Fibroblast of lung (primary cell): ENCODE measurements at places on chromosomes 2 and 18. TPM values are rescaled to one million over a fixed set of nuclear protein-coding genes. Genes with fewer than 3 reads are reported as not detected.

- DNase-seq = no peak
These were observed 182.9 kb downstream of the PRKCE start for GRCh38 chr2:45834372-45834771.

GRCh38 chr2:44642123-44642857 lies 280.5 kb downstream of the CAMKMT start:
- DNase-seq = no peak

GRCh38 chr18:13032173-13032572 lies 41.0 kb downstream of the CEP192 start:
- DNase-seq = no peak

DNA sequence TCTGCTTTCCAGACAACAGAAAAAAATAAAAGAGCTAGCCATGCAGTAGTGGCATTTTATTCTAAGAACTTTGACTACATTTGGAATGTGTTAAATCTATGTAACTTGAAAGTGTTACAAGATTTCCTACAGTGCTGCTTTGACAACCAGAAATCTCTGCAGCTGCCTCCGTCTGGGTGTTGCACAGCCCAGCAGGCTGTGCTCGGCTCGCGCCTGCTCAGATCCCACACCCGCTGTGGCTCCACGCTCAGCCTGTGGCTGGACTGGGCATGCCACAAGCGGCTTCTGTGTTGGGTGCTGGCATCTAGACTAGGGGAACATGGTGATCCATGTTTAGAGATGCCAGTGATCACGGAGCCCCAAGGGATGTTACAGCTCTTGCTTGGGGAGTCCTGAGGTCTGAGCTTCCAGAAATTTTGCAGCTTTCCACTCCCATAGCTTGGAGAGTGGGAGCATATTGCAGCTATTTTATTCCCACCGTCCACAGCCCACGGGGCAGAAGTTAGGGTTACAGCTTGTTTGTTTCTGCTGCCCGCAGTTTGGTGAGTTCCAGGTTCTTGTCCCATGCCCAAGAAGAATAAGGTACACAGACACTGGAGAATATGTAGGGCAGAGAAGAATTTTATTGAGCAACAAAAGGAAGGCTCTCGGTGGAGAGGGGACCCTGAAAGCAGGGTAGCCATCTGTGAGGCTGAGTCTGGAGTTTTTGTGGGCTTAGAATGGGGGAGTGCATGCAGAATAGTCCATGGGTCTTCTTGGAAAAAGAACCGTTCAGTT lies 44.1 kb downstream of the FAM171B start:
- no peak for DNase-seq

DNA sequence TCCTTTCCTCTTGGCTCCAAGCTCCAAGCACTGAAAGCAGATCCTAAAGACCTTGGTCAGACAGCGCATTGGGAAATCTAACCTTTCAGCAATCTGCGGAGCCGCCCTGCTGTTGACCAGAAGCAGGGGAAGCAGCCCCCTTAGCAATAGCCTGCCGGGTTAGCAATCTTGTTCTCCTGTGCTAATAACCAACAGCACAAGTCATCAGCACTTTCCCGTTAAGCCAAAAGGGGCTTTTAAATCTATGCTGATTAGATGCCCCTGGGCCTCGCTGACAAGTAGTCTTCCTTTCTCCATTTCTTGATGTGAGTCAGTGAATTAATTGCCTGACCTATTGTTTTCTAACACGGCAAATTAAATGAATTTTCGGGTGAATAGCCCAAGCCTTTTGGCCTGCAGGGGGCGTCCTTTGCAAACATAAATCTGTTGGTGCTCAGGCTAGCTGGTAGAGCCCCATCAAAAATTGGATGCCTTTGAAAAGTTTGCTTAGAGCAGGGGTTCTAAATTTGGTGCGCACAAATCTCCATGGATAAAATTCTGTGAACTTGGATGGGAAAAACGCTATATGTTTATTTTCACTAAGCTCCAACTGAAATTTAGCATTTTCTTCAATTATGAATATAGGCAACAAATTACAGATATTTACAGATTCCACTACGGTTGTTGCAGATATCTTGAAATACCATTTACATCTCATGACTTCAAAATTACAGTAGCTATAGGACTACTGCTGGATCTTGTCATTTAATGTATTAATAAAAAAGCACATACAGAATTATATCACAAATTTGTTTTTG lies 24.6 kb downstream of the MAIP1 start:
- peak; percentile 63 for DNase-seq

DNA sequence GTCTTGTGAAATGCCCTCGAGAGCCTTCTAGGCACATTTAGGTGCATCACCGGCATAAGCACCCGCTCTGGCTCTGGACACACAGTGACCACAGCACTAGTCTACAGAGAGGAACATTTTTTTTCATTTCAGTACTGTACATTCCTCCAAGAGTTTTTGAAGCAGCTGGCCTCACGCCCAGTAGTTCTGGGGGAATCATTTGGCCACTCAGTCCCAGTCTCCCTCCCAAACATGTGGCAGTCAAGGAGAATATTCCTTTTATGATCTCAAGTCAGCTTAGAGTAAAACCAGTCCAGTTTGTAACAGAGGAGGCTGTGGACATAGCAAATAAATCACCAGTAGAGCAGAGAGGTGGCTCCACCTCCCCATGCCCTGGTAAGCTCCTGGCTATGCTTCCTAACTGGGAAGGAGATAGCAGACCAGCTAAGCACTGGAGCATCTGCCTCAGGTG lies 48.1 kb downstream of the KCNE4 start:
- DNase-seq = peak; percentile 77

DNA sequence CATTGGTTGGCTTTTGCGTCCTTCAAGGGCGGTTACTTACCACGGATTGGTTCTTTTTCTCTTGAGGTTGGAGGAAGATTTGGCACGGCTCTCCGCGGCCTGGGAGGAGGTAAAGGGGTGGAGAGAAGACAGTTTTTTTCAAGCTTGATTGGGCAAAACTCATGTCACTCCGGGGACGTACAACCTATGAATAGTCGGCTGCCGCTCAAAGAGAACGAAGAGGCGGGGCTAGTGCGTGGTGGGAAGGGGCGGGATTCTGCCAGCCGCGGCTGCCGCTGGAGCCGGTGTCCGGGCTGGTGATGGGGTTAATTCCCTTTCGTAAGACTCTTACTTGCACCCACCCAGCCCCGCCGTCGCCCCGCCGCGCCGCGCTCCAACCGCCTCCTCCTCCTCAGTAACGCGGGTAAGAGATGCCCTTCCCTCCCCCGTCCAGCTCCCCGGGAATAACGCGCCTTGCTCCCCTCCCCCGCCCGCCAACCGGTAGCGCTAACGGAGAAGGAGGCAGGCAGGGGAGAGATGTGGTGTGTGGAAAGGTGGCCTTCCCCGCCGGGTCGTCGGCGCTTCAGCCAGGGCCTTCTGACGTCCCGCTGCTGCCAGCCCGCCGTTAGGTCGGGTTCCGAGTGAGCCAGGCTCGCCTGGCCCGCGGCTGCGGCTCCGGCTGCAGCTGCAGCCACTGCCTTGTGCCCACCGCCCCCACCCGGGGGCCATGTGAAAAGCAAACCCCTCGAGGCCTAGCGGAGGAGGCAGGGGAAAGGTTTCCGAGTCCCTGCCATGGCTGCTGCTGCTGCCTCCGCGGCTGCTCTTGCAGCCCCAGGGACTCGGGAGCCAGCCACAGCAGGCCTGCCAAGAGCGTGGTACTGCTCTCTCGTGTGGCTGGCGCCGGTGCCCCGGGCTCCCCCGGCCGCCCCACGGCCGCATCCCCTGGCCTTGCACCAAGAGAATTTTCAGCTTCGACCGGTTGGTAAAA lies at the start of gene R3HDM1:
R3HDM1 (plus strand) TSS at position 254 of the 967 bp plus-strand sequence. CDS start 73,362 bp downstream, outside the sequence.
- DNase-seq = peak; percentile 100

DNA sequence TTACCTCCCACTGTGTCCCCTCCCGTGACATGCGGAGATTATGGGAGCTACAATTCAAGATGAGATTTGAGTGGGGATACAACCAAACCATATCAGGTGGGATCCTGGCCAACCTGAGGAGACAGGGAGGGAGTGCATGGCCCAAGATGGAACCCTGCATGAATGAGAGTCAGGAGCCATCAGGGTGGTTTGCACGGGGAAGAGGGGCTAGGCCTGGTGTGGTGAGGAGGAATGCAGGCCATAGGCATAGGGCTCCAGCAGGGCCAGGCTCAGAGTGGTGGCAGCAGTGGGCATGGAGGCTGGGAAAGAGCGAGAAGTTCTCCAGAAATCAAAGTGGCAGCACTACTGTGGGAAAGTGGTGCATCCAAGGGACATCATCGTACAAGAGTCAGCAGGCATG lies 74.0 kb upstream of the BCL2L11 start:
- no peak for DNase-seq

GRCh38 chr2:169542433-169542832 lies 31.2 kb downstream of the FASTKD1 start:
- no peak for DNase-seq

- DNase-seq = no peak
These were observed 86.9 kb downstream of the ZFP36L2 start for GRCh38 chr2:43139501-43139900.

GRCh38 chr2:165401285-165401852 lies 68.1 kb upstream of the CSRNP3 start:
- peak; percentile 73 for DNase-seq

GRCh38 chr2:127431408-127432023 lies 13.3 kb downstream of the PROC start:
- no peak for DNase-seq

DNA sequence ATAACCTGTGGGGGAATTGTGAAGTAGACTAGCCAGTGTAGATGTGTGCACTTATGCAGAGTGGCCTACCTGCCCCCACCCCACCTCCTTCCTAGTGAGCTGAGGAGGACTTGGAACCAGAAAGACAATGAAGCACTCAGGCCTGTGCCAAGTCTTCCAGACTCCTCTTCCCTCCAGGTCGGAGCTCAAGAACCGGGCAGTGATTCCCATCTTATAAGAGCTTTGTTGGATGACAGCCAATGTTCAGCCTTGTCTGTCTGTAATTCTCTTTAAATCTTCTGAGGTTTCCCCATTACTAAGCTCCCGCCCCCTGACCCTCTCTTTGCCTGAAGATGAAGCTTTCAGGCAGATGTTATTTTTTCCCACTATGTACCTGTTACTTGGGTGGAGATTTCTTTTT lies 121.0 kb downstream of the SMAD2 start:
- DNase-seq = no peak

- no peak for DNase-seq
These were observed 209.6 kb upstream of the TNP1 start for GRCh38 chr2:217069263-217070042.

DNA sequence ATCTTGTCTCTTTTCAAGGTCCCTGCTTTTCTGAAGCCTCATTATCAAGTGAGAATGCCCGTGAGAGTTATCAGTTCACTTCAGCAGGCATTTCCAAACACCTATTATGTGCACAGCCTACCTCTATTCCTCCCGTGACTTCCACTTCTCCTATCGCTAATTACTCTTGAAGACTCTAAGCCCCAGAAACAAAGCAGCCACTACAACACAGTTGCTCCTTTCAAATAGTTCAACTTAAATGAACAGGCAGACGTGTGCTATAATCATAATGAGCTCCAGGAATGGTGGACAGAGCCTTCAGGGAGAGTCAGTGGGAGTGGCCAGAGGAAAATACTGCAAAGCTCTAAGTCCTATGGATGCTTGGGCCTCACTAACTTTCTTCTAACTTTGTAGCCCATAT lies 159.0 kb downstream of the RDH14 start:
- no peak for DNase-seq

DNA sequence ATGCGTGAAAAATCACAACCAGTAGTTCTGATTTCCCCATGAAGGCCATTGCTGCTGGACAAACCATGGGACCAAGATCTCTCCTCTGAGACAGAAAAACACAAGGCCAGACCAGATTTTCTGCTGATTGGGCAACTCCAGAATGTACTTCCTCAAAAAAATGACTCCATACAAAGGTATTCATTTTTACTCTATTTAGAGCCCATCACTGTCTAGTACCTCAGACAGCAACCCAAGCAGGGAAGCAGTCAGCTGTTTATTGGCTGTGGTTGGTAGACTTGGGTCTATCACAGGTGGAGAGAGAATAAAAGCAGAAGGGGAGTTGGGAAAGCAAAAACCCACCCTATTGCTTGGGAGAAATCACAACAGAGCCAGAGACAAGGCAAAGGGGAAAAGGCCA lies 219.9 kb downstream of the PIK3C3 start:
- no peak for DNase-seq

- peak; percentile 10 for DNase-seq
These were observed 271.5 kb downstream of the HDAC4 start for GRCh38 chr2:239129147-239129920.

DNA sequence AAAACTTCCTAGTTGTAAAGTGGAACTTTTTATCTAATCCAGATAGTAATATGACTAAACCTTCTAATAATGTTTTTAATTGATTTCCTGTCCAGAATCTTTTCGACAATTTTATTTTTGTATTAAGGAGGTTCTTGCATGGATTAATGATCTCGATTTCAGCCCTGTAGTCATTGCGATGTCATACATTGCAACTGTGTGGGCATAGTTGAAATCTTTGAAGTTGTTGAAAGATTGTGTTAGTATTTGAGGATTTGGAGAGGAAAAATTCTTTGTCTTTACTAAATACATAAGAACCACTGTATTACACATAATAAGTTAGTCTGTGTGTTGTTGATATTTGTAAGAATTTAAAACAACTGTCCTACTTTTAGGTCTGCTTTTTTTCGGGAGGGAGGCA lies 31.1 kb downstream of the ACSL3 start:
- DNase-seq = peak; percentile 66

DNA sequence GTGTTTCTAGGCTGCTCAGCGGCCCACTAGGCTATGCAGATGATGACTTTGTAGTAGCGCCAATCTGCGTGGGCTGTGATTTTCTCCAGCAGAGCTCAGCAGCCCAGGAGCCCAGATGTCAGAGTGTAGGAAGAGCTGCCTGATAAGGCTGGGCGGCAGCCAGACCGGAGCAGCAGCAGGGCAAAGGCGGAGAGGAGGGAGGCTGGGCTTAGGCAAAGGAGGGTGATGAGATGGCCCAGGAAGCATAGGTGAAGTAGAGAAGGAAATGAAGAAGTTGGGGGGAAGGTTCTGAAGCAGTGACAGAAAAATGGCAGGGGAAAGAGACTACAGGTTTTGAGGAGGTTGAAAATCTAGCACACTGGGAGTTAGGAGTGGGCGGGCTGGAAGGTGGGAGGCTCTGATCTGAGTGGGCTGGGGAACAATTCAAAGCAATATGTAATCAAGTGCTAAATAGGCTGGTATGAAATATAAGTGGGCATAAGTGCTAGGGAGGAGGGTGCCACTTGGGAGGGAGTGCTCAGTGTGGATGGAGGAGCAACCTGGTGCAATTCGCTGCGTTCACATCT lies 50.6 kb upstream of the STPG4 start:
- peak; percentile 80 for DNase-seq

GRCh38 chr2:143525402-143525860 lies 396.2 kb downstream of the ARHGAP15 start:
- DNase-seq = no peak

PAX3 gene
- not detected in 2 replicates for total RNA-seq

CRYBA2 gene
- not detected in 2 replicates for total RNA-seq

IL1RN gene
- not detected in 2 replicates for total RNA-seq

RSAD2 gene
- 0.77 and 1.7 TPM in 2 replicates for total RNA-seq

CDH19 gene
- total RNA-seq = not detected in 2 replicates

CRYGC gene
- not detected in 2 replicates for total RNA-seq

G6PC2 gene
- not detected in 2 replicates for total RNA-seq

GPR39 gene
- 0.26 and 1.3 TPM in 2 replicates for total RNA-seq

OXER1 gene
- total RNA-seq = 0.17 and 0.26 TPM in 2 replicates

C2orf72 gene
- 0.33 TPM in 1 of 2 replicates, not detected in the other for total RNA-seq

FOXD4L1 gene
- 0.17 and 0.26 TPM in 2 replicates for total RNA-seq

GCG gene
- not detected in 2 replicates for total RNA-seq

ERFE gene
- 1.3 and 1.5 TPM in 2 replicates for total RNA-seq
